Left renal cortex interstitium (tissue), 4 donors: ENCODE measurements at places on chromosomes 5 and 9. TPM values are rescaled to one million over a fixed set of nuclear protein-coding genes. Genes with fewer than 3 reads are reported as not detected.

DNA sequence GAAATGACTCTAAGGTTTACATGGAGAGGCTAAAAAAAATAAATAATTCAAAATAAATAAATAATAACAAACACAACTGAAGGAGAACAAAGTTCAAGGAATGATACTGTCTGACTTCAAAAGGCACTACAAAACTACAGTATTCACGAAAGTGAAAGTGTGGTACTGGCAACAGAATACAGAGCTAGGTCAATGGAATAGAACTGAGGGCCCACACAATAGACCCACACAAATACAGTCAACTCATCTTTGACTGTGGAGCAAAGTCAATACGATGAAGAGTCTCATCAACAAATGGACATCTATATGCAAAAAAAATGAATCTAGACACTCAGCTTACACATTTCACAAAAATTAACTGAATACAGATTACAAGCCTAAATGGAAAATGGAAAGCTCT, 75.3 kb downstream of the FBXW11 start:
- DNase-seq = no peak

PRRT1B gene
- polyA plus RNA-seq = 0.79 TPM

DNA sequence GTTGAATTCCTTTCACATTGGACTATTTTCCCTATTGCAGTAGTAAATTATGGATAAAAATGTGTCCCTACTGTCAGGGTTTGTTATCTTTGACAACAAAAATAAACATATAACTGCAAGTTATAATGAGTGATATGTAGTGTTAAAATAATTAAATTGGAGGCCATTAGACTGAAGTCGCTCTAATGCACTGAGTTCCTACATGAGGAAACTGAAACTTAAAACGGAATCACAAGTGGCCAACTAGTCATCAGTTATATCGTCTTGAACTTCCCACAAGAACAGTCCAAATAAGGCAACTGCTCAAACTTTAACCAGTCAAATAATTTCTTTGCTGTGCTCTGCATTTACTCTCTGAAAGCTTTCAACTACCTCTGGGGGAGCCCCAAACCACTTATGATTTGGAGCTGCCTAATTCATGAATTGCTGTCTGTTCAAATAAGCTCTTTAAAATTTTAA, 2.1 kb upstream of the IFT74 start:
- DNase-seq = no peak

GRCh38 chr9:93346231-93347112, 105.0 kb upstream of the FAM120A start:
- peak; percentile 16 for DNase-seq

GRCh38 chr5:133242221-133242835, 190.5 kb downstream of the HSPA4 start:
- no peak for DNase-seq

ORM2 gene
- polyA plus RNA-seq = 0.73 TPM

- DNase-seq = no peak
Measured at GRCh38 chr9:99023831-99024230, 80.1 kb downstream of the COL15A1 start.
